ENCODE measurements at places on chromosomes 4 and X.
A peak's percentile ranks its signal among the peaks of the same experiment; 100 is the strongest.

GRCh38 chrX:77061545-77061944, 385.6 kb upstream of the FGF16 start:
- no peak for DNase-seq

GRCh38 chr4:153532636-153533035, 66.5 kb downstream of the TMEM131L start:
- no peak for DNase-seq

DNA sequence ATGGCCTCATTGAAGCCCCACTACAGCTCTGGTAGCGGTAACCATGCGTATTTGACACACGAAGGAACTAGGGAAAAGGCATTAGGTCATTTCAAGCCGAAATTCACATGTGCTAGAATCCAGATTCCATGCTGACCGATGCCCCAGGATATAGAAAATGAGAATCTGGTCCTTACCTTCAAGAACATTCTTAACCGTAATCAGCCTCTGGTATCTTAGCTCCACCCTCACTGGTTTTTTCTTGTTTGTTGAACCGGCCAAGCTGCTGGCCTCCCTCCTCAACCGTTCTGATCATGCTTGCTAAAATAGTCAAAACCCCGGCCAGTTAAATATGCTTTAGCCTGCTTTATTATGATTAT, 876 bp downstream of the HPRT1 start:
- peak; percentile 67 for DNase-seq

GRCh38 chr4:173909294-173909693, 374.2 kb downstream of the FBXO8 start:
- DNase-seq: no peak

- DNase-seq: no peak
Measured at GRCh38 chrX:153075366-153075765, 3.1 kb downstream of the PNMA6A start.

DNA sequence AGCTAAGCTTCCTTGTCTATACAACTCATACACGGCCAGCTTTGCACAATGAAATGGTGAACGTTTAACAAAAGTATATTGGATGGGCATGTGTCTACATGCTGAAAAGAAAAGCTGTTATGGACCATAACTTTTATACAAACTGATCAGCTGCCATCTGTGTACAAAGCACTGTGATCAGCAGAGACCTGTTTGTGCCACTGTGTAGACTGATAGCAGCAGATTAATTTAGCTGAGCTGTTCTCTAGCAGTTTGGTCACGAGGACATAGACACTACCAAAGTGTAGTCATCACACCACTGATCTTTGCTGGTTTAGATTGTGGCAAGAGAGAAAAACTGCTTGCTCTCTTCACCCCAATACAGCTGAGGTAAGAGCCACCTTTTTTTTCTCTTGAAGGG, 124.5 kb downstream of the RAPGEF2 start:
- DNase-seq: peak; percentile 13

- no peak for DNase-seq
Measured at GRCh38 chrX:21847342-21847741, 7.9 kb downstream of the MBTPS2 start.

- DNase-seq: no peak
Measured at GRCh38 chrX:38233891-38234667, 13.4 kb upstream of the SRPX start.

GRCh38 chrX:137166591-137166990, 132.8 kb upstream of the GPR101 start:
- DNase-seq: no peak

- no peak for DNase-seq
Measured at GRCh38 chrX:7263961-7264360, 116.0 kb upstream of the PUDP start.

GRCh38 chr4:91838181-91838861, 465.4 kb upstream of the GRID2 start:
- no peak for DNase-seq

- DNase-seq: no peak
Measured at GRCh38 chr4:118991686-118992085, 103.0 kb downstream of the SYNPO2 start.

GRCh38 chrX:31245714-31246113, 173.9 kb upstream of the FTHL17 start:
- DNase-seq: no peak

- DNase-seq: no peak
Measured at GRCh38 chr4:33512397-33512796, 2731.9 kb downstream of the ARAP2 start.

GRCh38 chr4:153126137-153126536, 78.1 kb upstream of the TRIM2 start:
- DNase-seq: no peak

GRCh38 chr4:56743550-56743949, 62.5 kb upstream of the HOPX start:
- DNase-seq: peak; percentile 34

Measured in NCI-H1417 (cell line).